ENCODE measurements at places on chromosomes 1 and 21.

GRCh38 chr21:43976661-43977060, 35.4 kb upstream of the TRAPPC10 start:
- H3K36me3 ChIP-seq, result peaks cover 5% of the 10 kb centered on the region
- H3K27me3 ChIP-seq, result no peaks in the 10 kb centered on the region
- no peak overlapping the region for H3K27ac ChIP-seq
- H3K4me1 ChIP-seq, result peaks cover 2% of the 10 kb centered on the region
- no peak for DNase-seq

DNA sequence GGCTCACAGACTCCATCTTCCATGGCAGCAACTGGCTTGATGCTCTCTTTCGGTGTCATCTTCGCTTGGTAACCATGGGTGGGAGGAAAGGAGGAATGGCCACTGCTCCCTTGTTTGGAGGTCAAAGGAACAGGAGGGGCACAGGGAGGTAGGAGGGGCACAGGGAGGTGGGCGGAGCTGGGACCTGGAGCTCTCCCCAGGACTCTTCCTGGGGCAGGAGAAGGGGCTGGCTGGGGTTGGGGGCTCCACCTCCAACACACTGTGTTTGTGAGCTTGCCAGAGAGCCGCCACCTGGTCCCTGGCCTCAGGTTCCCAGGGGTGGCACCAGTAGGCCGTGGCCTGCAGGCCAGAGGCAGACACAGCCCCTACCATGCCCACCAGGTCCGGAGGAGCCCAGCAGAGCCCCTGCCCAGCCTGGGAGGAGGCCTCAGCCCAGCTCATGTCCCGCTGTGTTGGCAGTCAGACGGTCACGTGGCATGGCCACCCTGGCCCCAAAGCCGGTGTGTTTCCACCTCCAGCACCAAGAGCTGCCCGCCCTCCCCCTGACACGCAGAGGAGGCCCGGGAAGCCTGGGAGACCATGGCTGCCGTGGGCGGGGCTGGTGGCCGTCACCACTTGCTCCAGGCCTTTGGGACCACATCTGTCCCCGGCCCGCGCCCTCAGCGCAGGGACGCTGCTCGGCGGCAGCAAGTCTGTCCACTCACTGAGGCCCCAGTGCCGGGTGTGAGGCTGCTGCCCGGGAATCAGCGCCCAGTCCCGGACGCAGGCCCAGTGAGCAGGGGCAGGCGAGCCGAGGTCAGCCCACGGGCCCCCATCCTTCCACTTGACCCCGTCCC, 73.9 kb downstream of the MORN1 start:
- H3K4me3 ChIP-seq, result no peak overlapping the region
- H3K27me3 ChIP-seq, result no peaks in the 10 kb centered on the region
- peak overlapping the region; percentile 78 for H3K27ac ChIP-seq
- no peak for DNase-seq
- H3K4me1 ChIP-seq, result peaks cover 48% of the 10 kb centered on the region

DNA sequence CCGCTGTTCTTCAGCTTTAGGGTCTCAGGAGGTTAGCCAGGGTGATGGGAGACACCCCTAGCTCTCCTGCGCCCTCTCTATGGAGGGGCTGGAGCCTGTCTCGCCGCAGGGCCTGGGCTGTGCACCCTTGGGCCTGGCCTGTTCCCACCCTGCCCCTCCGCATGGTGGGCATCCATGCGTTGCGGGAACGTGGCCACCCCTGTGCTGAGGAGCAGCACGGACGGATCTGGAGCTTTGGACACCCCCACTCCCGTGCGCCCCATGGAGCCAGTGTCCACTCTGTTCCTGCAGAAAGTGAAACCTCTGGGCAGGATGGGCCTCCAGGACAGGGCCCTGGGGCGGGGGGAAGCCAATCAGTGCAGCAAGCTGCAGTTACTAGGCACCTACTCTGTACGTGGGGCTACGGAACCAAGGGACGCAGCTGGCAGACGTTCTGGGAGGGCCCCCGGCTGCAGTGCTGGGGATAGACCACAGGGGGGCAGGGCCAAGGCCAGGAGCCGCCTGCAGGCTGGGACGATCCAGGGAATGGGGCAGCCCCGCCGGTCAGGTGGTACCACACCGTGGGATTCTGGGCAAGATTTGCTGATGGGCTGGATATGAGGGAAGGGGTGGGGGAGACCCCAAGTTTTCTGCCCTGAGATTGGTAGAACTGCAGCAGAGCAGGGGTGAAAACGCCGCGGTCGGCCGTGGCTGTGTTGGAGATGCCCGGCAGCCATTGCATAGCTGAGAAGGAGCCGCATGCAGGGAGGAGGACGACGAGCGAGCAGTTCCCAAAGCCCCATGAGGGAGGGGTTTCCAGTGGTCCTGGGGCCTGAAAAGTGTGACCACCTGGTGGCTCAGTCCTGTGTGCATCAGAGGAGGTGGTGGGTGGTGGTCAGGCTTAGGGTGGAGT, 43.3 kb downstream of the TP73 start:
- no peak for DNase-seq
- no peaks in the 10 kb centered on the region for H3K36me3 ChIP-seq
- H3K4me1 ChIP-seq, result peaks cover 3% of the 10 kb centered on the region
- H3K27ac ChIP-seq, result no peak overlapping the region
- peaks cover 38% of the 10 kb centered on the region for H3K27me3 ChIP-seq

- no peak for DNase-seq
- H3K27ac ChIP-seq, result peak overlapping the region; percentile 90
- no peaks in the 10 kb centered on the region for H3K27me3 ChIP-seq
Measured at GRCh38 chr1:201585901-201586300, 47.0 kb downstream of the NAV1 start.

GRCh38 chr1:53385276-53386225, 57.7 kb upstream of the LRP8 start:
- DNase-seq, result peak; percentile 42
- H3K27ac ChIP-seq, result no peak overlapping the region
- H3K4me1 ChIP-seq, result peaks cover 11% of the 10 kb centered on the region
- no peak overlapping the region for H3K4me3 ChIP-seq
- no peaks in the 10 kb centered on the region for H3K27me3 ChIP-seq

GRCh38 chr1:176949033-176949662, 215.4 kb downstream of the ASTN1 start:
- DNase-seq, result no peak
- H3K4me1 ChIP-seq, result no peaks in the 10 kb centered on the region
- H3K27me3 ChIP-seq, result peaks cover 3% of the 10 kb centered on the region
- no peak overlapping the region for H3K27ac ChIP-seq

- no peaks in the 10 kb centered on the region for H3K36me3 ChIP-seq
- H3K27ac ChIP-seq, result no peak overlapping the region
- peaks cover 5% of the 10 kb centered on the region for H3K4me1 ChIP-seq
- DNase-seq, result no peak
- H3K27me3 ChIP-seq, result peaks cover 9% of the 10 kb centered on the region
Measured at GRCh38 chr1:20281801-20282200, 8.9 kb upstream of the VWA5B1 start.

DNA sequence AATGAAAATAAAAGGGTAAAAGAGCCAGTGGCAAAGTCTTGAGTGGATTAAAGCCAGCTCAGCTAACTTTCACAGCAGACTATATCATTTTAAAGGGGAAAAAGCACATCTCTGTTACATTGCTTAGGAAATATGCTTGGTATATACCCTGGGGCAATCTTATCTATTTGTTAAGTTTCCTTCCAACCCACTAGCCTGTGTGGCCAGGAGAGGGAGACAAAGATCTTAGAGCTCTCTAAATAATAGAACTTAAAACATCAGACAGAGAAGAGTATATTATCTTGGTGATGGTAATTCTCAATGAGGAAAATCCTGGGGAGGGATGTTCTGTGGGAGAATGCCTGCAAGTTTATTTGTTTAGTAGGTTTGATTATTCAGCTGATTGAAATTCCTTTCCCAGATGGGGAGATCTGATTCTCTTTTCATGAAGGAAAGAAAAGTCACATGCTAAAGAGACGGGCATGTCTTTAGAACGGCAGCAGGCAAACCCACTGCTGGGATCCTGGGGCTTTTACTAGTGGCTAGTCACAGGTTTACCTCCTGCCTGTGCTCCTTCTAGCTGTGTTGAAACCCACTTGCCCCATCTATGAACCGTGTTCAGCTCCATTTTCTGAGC, 3.6 kb downstream of the KCNE2 start:
- no peak for DNase-seq
- H3K27me3 ChIP-seq, result peaks cover 3% of the 10 kb centered on the region
- no peaks in the 10 kb centered on the region for H3K36me3 ChIP-seq
- no peak overlapping the region for H3K27ac ChIP-seq
- no peak overlapping the region for H3K4me3 ChIP-seq

Data from chondrocyte (in vitro differentiated cells).